Umbilical cord (tissue), 2 donors: ENCODE measurements at places on chromosomes 3 and 15. TPM values are rescaled to one million over a fixed set of nuclear protein-coding genes. Genes with fewer than 3 reads are reported as not detected.

DNA sequence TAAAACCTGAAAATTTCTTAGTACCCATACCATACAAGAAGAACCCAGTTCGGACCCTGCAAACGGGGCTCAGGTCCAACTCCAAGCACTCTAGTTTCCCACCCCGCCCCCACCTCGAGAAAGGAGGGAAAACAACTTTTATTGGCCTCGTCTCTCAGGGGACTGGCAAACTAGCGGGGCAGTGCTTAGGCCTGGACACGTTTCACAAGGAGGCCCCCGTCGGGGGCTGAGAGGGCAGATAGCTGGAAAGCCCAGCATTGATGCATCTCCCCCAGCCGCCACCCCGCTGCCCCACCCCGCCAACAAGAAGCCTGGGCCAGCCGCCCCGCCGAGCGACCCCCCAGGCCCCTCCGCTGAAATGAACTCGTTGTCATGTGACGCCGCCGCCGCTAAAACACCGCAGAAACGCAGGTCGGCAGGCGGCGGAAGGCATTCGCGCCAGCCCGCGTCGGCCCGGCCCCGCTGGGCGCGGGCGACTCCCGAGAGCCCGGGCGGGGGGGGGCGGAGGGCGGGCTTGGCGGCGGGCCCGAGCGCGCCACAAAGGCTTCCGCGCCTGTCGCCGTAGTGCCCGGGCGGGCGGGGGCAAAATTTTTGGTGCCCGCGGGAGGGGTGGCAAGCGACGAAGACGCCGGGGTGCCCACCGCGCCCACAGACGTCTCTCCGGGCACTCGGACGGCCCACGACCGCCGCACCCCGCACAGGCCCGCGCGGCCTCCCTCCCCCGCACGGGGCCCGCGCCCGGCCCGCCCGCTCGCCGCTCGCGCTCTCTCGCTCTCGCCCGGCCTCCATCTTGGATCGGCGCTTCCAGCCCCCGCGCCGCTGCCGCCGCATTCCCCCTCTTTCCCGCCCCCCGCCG lies 634 bp downstream of the STAG1 start:
- peak; percentile 95 for DNase-seq

DNA sequence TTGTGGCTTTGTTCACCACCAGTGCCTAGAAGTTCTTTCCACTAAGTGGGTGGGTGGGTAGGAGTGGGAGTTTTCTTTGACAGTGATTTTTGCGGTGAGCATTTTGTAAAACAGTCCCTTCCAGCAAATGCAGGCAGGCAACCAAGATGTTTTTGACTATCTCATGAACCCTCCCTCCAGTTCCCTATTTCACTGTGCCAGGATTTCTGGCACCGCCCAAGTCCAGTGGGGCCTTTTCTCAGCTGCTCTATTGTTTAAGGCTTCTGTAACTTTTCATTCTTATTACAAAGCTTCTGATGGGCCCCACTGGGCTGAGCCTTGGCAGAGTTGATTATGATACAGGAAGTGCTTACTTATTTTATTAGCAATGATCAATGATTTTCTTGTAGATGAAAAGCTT lies 236.0 kb downstream of the EDEM1 start:
- DNase-seq = no peak

DNA sequence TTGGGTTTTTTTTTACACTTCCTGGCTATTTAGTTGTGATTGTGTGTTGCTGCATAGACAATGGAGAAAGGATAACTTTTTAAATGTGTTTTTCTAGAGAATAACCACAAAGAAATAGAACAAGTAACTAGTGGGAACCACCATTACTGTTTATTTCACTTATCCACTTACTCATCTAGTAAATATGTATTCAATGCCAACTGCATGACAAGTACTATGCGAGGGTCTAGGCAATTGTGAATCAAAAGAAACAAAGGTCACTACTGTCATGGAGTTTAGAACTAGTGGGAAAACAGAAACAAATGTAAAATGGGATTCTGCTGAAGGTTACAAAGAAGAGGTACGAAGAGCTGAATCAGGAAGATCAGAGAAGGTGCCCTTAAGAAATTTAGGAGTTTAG lies 600.9 kb upstream of the ROBO2 start:
- no peak for DNase-seq

- DNase-seq = peak; percentile 9
Measured at GRCh38 chr3:184448321-184449160, 68.7 kb downstream of the CHRD start.

DNA sequence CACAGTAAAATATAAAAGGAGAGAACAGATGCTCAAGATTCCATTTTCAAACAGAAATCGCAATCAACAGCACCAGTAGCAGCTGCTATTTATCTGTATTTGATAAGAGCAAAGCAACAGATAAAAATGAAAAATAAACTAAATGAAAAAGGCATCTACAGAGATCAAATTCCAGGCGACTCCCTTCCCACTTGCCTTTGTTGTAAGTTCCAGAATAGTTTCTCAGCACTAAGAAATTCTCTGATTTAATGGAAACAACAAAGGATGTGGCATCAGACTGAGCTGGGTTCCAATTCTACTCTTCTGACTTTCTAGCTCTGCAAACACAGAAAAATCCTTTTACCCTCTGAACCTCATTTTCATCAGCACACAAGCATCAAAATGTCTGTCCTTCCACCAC lies 110.8 kb upstream of the MME start:
- DNase-seq = peak; percentile 53

GRCh38 chr3:38479431-38480092 lies 16.6 kb upstream of the EXOG start:
- peak; percentile 63 for DNase-seq

DNA sequence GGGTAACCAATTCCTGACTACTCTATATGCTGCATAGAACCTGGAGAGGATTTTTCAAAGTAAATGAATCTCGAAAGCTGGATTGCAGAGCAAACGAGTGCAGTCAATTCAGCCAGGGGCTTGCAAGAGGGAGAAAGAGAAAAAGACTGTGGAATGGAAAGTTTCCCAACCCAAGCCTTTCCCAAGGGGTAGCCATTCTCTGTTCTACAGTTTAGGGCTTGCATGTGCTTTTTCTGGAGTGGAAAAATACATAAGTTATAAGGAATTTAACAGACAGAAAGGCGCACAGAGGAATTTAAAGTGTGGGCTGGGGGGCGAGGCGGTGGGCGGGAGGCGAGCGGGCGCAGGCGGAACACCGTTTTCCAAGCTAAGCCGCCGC lies 511 bp upstream of the RARB start:
- peak; percentile 54 for DNase-seq

DNA sequence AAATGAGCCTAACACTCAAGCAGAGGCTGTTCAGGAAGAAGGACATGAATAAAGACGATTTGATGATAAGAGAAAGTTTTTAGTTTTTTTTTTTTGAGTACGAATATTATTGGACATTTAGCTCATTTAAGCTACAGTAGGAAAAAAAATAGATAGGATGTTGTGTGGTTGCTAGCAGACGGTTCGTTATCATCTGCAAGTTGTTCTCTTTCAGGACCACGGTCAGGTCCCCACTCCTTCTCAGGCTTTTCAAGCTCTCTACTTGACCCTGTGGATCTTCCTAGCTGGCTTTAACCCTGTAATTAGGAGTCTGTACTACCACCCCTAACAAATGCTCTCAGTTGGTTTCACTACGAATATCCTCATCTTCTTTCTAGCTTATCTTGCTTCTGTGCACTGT lies 1.1 kb downstream of the KCNH8 start:
- DNase-seq = peak; percentile 54

GRCh38 chr3:72080800-72081199 lies 295.9 kb upstream of the PROK2 start:
- DNase-seq = no peak

- no peak for DNase-seq
Measured at GRCh38 chr3:155495387-155495786, 201.9 kb upstream of the STRIT1 start.

DNA sequence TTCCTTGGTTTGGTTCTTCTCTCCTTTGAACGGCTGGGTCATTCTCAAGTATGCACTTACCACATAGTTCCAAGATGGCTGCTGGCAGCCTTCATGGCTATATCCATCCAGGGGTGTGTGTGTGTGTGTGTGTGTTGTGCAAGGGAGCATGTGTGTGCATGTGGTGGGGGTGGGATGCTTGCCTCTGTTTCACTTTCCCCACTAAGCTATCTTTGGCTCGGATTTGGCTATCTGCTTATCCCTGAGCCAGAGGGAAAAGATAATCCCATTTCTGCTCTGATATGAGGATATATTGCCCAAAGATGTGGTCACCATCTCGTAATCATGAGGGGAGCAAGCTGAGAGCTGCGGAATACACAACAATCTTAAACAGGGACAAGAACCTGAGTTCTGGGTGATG lies 26.2 kb downstream of the ANAPC13 start:
- DNase-seq = peak; percentile 51

- DNase-seq = no peak
Measured at GRCh38 chr3:138492980-138493675, 58.7 kb downstream of the ESYT3 start.

GRCh38 chr15:71313806-71314205 lies 198.5 kb downstream of the THSD4 start:
- no peak for DNase-seq

DNA sequence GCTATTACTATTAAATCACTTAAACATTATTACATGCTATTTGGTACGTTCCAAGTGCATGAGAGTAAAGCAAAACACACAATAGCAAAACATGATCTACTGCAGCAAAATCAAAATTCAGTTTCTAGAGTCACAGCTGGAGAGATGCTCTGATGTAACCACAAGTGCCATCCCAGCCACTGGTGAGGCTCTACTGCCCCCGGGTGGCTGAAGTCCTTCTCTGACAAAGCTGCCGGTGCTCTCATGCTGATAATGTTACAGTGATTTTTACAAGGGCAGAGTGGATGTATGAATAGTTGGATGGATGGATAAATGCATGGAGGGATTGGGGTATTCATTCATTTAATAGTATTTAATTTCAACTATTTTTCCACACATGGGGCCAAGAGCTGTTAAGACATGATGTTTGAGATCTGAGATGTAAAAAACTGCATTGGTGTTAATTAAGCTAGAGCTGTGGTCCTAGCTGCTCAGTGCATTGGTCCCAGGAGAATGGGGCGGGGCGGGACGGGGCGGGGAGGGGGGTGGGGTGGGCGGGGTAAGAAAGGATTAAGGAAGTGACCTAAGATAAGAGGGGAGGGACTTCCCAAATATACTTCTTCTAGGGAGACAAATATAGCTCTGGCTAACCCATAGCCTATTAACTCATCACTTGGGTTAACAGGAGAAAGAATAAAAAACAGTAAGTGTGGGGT lies 5.3 kb upstream of the SPESP1 start:
- DNase-seq = peak; percentile 90

- DNase-seq = no peak
Measured at GRCh38 chr3:58012302-58012701, 4.1 kb downstream of the FLNB start.

GRCh38 chr3:54376939-54377578 lies 254.7 kb downstream of the CACNA2D3 start:
- no peak for DNase-seq

GRCh38 chr3:160194438-160194837 lies 30.8 kb upstream of the C3orf80 start:
- no peak for DNase-seq

GRCh38 chr3:123952844-123953520 lies 8.0 kb downstream of the CCDC14 start:
- DNase-seq = no peak

- DNase-seq = no peak
Measured at GRCh38 chr3:188082450-188082849, 71.5 kb upstream of the LPP start.

- no peak for DNase-seq
Measured at GRCh38 chr3:124829819-124830554, 57.2 kb downstream of the ITGB5 start.

DNA sequence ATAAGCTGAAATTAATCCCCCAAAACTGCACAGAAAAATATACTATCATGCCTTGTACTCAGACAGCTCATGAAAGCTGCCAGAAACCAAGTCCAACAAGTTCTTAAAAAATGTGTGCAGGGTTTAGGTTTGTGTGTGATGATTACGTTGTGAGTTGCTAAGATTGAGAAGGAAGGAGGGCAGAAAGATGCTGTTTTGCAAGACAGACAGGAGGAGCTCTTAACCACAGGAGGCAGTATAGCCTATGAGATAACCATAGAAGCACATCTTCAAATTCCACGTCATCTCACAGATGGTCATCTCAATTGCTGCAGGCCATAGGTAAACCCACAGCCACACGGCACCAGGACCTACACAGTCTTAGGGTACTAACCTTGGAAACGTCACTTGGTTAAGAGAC lies 191.9 kb downstream of the STT3B start:
- DNase-seq = peak; percentile 85

DNA sequence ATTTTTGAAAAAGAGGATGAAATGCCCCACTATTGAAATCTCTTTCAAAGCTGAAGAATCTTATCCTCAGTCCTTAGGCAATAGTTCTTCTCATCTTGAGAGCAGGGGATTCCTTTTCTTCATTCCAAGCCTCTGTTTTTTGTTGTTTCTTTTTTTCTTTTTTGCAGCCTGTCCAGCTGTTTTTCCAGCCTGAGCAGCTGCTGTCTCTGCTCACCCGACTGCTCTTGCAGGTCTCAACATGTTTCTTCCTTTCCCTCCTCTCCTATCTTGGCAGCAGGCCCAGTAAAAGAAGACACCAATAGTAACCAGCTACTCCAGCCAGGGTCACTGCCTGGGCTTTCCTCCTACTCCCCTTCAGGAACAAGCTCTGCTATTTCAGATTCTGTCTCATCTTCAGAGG lies 23.8 kb downstream of the MEX3B start:
- DNase-seq = peak; percentile 76

DNA sequence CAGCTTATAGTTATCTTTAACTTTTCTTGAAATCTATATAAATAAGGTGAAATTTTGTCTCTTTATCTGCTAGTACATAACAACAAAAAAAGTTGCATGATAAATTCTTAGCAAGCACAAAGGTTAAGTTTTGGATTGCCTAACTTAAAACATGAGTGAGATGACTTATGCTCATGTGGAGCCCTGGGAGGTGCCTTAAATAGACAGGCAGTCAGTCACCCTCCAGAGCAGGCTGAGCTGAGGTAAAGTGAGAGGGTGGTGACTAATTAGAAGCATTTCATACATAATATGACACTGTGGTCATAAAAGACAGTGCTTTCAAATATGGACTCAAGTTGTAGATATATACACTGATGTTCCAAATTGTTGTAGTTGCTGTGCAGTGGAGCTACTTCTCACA lies 14.6 kb upstream of the MME start:
- no peak for DNase-seq

GRCh38 chr15:22263738-22264137 lies 183.4 kb downstream of the OR4M2 start:
- no peak for DNase-seq

- DNase-seq = no peak
Measured at GRCh38 chr3:102205647-102206046, 229.2 kb upstream of the ZPLD1 start.

- DNase-seq = peak; percentile 61
Measured at GRCh38 chr3:100045696-100046095, 68.6 kb downstream of the FILIP1L start.

GRCh38 chr15:67531379-67531914 lies 10.5 kb downstream of the C15orf61 start:
- DNase-seq = no peak

Gene SCN5A
- 22.1 TPM for total RNA-seq

Gene RAD18
- total RNA-seq = 38.3 TPM

Gene PLSCR2
- not detected for total RNA-seq

Gene HOMER2
- 59.0 TPM for total RNA-seq

Gene RHOV
- 3.6 TPM for total RNA-seq

Gene SETMAR
- 42.4 TPM for total RNA-seq

Gene HSPBAP1
- 3.6 TPM for total RNA-seq

Gene SLC51B
- not detected for total RNA-seq

Gene CSPG5
- total RNA-seq = 18.1 TPM
